ENCODE measurements at places on chromosomes 16 and 17.

DNA sequence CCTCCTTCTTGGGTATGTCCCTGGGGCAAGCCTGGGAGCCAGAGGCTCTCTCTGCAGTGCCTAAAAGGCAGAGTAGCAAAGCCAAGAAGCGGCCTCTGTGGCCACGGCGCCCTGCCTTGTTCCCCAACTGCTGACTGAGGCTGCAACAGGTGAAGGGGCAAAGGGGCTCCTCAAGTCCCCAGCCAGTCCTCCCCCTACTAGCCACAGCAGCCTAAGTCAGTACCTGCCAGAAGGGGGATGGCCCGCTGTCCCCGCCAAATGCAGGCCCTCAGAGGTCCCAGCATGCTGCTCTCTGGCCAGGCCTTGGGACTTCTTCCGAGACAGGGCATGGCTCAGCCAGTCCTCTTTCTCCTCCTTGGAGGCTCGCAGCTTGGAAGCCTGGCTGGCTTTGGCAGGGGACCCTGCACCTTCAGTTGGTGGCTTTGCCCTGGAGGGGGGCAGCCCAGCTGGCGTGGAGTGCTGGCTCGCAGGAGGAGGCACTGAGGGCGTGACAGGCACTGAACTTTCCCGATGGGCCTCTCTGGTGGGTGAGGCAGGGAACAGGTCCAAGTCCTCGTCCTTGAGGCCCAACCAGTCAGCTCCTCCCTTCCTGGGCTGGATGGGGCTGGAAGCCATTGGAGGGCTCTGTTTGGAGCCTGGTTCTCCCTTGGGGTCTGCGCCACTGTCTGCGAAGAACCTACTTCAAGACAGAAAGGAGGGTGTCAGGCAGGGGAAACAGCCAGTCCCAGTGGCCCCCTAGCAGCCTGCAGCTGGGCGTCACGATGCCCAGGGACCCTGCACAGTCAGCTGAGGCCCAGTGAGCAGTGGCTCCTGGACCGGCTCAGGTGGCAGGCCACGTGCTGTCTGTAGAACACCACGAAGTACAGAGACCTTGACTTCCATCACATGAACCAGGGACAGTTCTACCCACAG lies 17.6 kb downstream of the FBF1 start:
- DNase-seq, result no peak

- DNase-seq, result no peak
Measured at GRCh38 chr17:1442187-1442586, 13.8 kb downstream of the CRK start.

- DNase-seq, result no peak
Measured at GRCh38 chr17:38947189-38947588, 20.0 kb downstream of the FBXO47 start.

DNA sequence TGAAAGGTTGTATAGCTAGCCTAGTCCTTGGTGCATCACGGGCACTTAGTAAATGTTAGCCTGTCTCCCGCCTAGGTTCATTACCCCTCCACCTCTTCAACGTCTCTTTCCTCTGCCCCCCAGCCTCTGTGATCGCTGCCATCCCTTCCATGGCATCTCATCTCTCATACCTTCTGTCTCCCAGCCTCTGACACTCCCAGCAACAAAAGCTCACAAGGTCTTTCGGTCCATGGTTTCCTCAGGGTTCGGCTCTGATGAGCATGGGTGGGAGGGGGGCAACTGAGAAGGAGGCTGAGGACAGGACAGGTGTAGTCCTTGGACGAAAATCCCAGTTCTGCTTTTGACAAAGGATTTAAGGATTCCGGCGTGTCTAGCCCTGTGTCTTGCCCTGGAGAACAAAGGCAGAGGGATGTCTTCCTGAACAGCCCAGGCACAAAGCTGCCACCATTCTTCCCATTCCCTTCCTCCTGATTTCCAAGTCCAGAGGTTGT lies 16.7 kb downstream of the CCR7 start:
- DNase-seq, result no peak

DNA sequence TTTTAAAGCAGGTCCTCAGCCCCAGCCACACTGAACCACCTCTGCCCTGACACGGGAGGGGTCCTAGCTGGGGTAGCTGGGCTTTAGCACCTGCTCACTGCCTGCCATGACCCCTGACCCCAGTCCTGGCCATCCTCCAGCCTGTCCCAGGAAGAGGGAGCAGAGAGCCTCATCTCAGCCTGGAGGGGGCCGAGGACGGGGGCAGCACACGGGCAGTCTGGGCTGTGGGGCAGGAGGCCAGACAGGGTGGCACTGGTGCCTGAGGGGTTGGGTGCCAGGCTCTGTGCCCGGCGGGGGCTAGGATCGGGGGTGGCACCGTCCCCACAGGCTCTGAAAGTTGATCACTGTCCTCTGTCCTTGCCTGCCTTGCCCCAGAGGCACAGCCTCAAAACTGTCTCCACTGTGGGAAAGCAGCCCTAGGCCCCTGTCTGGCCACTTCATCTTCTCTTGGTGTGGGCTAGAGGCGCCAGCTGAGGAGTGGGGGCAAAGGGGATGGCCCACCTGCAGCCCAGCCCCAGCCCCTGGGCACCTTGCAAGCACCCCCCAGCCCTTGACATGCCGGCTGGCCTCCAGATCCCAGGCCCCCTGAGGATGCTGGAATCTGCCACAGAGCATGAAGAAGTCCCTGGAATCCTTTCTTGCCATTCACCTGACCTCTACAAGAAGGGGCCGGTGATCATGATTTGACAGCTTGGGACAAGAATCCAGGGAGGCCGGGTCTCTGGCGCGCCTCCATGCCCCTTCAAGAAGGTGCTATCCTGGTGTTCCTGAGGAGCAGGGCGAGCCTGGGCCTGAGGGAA lies 15.7 kb downstream of the ENDOV start:
- no peak for DNase-seq

DNA sequence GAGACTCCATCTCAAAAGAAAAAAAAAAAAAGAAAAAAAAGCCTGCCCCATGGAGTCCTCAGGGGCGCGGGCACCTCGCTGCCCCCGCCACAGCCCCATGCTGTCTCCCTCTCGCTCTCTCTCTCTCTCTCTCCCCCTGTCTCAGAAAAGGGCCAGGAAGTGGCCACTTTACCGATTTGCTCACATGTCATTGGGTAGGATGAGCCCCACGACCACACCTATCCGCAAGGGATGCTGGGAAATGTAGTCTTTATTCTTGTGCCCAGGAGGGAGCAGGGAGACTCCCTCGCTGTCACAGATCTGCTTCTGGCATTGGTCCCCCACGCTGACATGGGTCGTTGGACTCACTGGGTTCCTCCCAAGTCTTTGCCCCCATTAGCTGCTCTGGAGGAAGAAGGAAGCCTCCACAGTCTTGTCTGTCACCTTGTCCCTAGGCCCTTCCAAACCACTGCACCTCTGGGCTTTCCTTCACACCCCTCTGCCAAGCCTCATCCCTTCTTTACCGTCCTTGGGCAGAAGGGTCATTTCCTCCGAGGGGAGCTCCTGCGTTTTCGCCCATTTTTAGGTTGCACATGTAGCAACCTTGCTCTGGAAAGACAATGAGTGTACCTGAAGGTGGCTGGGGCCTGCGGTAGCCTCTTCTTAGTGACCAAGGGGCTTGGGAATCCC lies 6.9 kb upstream of the GJD3 start:
- no peak for DNase-seq

- no peak for DNase-seq
Measured at GRCh38 chr17:81171941-81172340, 5.9 kb upstream of the AATK start.

- no peak for DNase-seq
Measured at GRCh38 chr16:12440228-12440530, 363.5 kb downstream of the CPPED1 start.

DNA sequence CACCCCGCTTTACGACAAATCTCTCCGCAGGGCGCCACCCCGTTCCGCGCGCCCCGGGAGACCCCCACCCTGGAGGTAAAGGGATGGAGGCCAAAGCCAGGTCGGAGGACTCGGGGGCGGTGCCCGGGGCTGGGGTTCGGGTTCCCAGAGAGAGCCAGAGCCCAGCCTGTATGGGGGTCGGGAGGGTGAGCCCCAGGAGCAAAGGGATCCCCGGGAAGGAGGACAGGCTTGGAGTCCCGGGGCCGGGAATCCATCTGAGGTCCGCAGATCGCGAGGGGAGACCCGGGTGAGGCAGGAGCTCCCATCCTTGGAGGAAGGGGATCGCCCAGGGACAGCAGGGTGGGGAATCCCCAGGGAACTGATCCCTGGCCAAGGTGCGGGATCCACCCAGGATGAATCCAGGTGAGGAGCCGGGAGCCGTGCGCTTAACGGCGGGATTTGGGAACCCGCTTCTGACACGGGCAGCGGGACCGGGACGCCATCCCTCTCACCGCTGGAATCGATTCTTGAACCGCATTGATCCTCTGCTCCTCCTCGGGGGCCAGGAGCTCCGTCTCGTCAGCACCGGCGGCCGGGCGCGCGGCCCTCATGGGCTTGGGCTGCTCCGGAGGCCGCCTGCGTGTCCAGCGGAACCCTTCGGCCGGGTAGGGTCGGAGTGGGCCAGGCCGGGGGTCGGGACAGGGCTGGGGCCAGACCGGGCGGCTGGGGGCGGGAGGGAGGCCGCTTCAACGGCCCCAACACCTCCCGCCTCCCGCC lies at the start of gene MMD:
Gene MMD, minus strand, starts transcription at position 657 of the 756 bp plus-strand sequence. Its CDS starts 140 bp downstream, at position 517.
- no peak for DNase-seq

DNA sequence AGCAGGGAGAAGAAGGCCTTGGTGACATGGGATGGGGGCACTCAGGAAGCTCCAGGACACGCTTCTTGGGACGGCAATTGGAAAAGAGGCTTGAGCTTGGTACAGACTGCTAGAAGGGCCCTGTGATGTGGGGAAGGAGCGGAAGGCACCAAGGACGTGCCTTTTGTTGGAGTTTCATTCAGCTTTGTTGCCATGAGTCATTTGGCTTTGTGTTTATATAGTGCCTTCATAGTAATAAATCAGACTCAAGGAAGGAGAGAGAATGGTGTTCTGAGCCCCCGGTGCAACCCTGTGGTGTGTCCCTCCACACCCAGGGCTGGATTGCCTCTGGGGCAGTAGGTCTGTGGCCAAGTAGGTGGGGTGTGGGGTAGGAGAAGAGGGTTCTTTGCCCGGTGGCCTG lies 7.4 kb upstream of the TBX4 start:
- DNase-seq, result no peak

- no peak for DNase-seq
Measured at GRCh38 chr17:69630056-69630635, 215.6 kb downstream of the MAP2K6 start.

DNA sequence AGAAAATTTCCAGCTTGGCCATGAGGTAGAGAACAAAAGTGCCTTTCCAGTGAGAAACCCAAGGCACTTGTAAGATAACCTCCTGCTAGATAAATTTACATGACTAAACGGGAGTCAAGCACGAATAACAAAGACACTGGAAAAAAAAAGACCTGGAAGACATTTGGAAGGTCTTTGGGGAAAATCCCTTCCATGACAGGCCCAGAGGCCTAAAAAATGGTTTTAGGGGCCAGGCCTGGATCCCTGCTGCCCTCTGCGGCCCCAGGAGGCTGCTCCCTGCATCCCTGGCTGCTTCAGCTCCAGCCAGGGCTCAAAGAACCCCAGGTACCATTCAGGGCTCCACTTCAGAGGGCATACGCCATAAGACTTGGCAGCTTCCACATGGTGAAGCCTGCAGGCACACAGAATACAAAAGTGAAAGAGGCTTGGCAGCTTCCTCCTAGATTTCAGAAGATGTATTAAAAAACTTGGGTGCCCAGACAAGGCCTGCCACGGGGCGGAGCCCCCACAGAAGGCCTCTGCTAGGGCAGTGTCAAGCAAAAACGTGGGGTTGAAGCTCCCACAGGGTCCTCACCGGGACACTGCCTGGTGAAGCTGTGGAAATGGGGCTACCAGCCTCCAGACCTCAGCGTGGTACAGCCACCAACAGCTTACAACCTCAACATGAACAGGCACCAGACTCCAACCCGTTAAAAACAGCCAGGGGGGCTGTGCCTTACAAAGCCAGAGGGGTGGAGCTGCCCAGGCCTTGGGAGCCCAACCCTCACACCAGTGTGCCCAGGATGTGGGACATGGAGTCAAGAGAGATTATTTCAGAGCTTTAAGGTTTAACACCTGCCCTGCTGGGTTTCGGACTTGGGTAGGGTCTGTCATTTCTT lies 77.1 kb downstream of the SDK2 start:
- no peak for DNase-seq

DNA sequence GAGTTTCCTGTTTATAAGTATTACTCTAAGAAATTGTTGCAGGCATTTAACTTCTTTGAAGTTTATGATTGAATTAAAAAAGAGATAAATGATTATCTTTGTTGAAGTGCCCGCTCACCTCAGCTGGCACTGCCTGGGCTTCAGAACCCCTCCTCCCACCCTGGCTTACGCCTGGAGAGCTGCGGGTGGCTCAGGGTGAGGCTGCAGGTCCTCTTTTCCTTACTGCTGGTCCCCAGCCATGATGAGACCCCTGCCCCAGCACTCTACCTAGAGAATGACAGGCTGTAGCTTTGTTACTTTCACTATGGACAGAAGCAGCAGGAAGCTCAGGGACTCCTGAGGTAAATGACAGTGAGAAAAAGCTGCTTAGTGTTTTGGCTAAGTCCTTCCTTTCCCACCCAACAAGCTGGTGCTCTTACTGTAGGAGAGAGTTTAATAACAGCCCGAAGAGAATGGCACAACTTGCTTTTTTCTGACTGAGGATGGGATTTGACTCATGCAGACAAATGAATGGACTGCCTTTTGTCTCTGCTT lies 62.1 kb downstream of the EPN2 start:
- DNase-seq, result no peak

GRCh38 chr17:9484789-9485188 lies 90.8 kb downstream of the STX8 start:
- DNase-seq, result no peak

- DNase-seq, result no peak
Measured at GRCh38 chr17:21034340-21035235, 8.2 kb downstream of the USP22 start.

- DNase-seq, result no peak
Measured at GRCh38 chr16:56558024-56558747, 6.7 kb upstream of the MT4 start.

DNA sequence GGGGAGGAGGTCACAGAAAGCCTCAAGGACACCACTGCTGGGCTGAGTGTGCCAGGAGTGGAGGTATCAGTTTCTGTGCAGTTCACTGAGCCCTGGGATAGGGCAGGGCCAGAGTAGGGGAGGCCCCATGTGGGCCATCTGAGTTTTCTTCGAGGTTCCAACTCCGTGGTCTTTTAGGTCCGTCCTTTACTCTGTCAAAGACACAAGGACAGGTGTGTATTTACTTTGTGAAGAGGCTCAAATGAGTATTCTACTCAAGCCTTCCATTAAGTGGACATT lies 59.5 kb downstream of the USP22 start:
- no peak for DNase-seq

- DNase-seq, result no peak
Measured at GRCh38 chr17:47604598-47604927, 45.2 kb upstream of the KPNB1 start.
